ENCODE measurements at places on chromosomes 16 and 17.

- no peak for DNase-seq
Observed at GRCh38 chr17:36610474-36610873, 9.1 kb downstream of the MRM1 start.

GRCh38 chr17:81069135-81069645 is 34.2 kb downstream of the BAIAP2 start:
- DNase-seq = no peak

DNA sequence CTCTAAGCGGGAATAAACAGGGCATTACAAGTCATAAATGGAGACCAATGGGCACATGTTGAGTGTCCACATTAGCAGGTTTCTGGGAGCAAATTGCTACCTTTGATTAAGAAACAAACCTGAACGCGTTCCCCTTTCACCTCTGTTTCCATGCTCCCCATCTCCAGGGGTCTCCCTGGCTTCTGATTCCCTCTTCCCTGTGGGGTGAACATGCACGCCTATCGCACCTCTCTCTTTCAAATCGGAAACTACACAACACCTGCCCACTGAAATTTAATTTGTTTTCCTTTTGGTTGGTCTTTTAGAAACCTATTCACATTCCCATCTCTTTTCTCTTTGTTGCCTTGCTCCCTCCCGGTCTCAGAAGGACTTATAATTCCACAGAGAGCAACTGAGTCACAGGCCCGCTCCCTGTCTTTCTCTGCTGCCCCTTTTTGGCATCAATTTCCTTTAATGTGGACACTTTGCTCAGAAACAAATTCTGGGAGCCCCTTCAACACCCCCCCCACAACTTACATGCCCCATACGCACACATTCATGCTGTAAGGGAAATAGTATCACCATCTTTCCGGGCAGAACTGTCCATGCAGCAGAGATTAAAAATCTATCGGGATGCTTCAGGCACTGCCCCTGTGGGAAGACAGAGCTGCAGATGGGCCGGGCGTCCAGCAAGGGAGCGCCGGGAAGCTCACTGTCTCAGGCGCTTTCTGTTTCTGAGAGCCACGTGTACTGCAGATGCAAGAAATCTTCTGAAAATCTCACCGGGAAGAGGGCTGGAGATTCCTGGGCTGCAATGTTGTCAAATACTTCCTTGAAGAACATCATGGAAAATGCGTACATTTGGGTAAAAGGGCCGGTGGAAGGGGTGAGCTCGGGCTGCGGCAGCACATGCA is 7.2 kb upstream of the FOXF1 start:
- DNase-seq = no peak

DNA sequence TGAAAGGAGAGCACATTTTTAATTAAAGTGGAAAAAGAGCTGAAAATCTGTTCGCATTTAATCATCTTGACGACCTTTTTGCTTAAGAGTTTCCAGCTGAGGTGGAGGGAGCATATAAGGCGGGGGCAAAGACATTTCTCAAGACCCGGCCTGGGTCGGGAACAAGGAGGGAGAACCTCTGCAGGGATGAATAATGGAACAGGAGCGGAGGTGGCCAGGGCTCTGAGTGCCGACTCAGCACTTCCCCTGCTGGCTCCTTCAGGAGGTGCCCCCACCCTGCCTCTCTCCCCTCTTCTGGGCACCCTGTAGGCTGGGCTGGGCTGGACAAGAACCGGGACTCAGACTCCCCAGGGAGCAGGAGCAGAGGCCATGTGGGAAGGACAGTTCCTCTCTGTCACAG is 7.9 kb upstream of the NGFR start:
- no peak for DNase-seq

- no peak for DNase-seq
Observed at GRCh38 chr16:1390239-1390779, 24.2 kb downstream of the UNKL start.

DNA sequence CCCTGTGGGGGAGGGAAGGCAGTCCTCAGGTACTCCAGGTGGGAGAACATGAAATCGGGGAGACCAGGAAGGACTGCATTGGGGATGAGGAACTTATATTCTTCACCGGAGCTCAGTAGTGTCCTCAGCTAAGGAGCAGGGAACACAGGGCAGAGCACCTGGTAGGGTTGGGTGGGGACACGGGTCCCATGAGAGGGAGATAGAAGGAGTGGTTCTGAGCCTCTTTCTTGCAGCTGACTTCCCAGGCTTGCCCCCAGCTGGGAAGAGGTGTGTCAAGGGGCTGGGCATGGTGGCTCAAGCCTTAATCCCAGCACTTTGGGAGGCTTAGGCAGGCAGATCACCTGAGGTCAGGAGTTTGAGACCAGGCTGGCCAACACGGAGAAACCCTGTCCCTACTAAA is 2.1 kb downstream of the FHOD1 start:
- DNase-seq = no peak

GRCh38 chr16:15594711-15595320 is 48.1 kb downstream of the MARF1 start:
- no peak for DNase-seq

GRCh38 chr17:77592106-77592865 is 366.2 kb upstream of the TNRC6C start:
- no peak for DNase-seq

DNA sequence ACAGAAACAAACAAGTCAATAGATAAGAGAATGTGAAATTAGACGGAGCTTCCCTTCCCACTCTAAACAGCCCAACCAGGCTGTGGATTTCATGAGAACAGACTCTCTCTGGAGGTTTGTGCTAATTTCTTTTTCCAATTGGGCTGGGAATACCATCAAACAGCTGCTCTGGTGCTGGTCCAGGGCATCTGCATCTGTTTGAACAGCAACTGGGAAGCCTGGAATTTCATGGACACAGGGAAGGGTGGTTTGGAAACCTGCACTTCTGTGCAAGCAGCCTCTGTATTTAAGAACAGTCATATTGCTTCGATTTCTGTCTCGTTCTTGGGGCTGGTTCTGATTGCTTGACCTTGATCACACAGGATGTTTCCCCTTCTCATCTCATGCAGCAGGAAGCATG is 88.7 kb downstream of the FOXL1 start:
- DNase-seq = peak; percentile 69

DNA sequence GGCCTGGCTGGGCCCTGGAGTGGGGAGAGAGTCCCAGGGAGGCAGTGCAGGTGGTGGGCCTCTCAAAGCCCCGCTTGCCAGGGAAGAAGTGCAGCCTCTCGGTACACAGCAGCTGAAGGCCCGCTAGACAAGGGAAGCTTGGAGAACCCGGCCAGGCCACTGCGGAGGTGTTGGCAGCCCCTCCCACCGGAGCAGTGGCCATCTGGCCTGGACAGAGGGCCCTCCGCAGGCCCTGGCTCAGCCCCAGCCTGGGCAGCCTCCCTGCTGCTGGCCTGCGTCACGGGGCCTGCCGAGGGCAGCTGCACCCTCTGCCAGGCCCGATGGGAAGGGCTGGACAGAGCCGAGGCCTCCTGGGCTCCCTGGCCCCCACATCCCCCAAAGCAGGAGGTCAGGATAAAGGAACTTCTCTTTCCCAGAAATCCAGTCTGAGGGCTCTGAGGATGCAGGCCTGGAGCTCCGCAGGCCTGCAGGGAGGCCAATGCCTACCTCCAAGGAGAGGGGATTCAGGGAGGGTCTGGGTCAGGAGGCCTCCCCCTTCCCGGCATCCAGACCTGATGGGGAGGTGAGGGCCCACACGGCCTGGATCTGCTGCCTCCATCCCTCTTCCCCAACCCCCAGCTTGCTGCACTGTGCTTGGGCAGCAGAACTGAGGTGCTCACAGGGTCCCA is 4.3 kb downstream of the SPPL2C start:
- no peak for DNase-seq

- DNase-seq = peak; percentile 70
Observed at GRCh38 chr17:50564916-50565315, 4.4 kb downstream of the CACNA1G start.

DNA sequence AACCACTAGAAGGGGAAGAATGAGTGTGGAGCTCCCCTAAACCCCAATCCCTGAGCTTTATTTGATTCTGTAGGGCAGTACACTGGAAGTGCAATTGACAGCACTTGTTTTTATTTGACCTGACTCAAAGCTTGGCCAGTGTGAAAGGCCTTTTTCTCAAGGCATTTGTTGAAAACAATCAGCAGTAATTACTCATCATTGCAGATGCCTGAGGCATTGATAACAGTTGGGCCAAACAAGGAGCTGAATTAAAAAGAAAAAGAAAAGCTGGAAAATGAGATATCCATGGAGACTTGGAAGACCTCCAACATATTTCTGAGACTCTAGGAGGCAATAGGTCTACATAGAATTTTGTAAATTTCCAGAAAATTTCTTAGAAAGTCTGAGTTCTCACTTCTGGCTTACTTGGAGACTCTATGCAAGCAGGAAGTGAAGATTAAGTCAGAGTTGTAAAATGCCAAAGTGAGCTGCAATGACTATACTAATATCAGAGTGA is 200.8 kb upstream of the KCNJ16 start:
- DNase-seq = peak; percentile 76

DNA sequence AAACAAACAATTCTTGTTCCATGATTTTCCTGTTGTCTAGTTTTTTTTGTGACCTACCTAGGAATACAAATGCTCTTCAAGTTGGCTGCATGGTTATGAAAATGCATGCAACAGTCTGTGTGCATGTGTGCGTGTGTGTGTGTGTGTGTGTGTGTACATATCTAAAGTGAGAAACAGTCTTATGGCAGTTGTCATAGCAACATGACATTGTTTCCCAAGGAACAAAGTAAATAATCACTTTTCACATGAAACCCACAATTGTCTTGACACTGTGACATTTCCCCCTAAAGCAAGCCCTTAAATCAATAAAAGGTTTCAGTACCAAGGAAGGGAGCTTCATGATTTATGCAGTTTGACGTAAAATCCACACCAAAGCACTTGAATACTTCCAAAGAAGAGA is 758.4 kb downstream of the CDH8 start:
- no peak for DNase-seq

- DNase-seq = no peak
Observed at GRCh38 chr17:66807182-66807581, 27.7 kb upstream of the CACNG5 start.

DNA sequence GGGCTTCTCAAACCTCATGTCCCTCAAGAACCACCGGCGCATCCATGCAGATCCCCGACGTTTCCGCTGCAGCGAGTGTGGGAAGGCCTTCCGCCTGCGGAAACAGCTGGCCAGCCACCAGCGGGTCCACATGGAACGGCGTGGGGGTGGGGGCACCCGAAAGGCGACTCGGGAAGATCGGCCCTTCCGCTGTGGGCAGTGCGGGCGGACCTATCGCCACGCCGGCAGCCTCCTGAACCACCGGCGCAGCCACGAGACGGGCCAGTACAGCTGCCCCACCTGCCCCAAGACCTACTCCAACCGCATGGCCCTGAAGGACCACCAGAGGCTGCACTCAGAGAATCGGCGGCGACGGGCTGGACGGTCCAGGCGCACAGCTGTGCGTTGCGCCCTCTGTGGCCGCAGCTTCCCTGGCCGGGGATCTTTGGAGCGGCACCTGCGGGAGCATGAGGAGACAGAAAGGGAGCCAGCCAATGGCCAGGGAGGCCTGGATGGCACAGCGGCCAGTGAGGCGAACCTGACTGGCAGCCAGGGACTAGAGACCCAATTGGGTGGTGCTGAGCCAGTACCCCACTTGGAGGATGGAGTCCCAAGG is 5.9 kb downstream of the ZNF646 start:
- no peak for DNase-seq

- DNase-seq = no peak
Observed at GRCh38 chr17:76673729-76674128, 30.2 kb upstream of the ST6GALNAC1 start.

DNA sequence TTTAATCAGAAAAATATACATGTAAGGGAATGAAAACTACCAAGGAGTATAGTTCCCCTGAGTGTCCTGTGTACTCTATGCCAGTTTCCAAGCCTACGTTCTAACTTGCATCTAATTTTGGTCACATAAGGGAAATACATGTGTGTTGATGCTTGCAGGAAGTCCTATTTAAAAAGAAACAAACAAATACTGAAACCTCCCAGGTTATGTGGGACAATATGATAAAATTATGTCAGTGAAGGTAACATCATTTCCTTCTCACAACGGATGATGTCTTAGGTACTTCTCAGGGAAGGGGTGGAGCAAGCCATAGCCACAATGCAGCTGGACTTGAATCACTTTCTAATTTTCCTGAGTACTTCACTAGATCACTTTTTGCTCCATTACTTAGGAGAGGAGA is 115.9 kb downstream of the ZFHX3 start:
- DNase-seq = no peak

DNA sequence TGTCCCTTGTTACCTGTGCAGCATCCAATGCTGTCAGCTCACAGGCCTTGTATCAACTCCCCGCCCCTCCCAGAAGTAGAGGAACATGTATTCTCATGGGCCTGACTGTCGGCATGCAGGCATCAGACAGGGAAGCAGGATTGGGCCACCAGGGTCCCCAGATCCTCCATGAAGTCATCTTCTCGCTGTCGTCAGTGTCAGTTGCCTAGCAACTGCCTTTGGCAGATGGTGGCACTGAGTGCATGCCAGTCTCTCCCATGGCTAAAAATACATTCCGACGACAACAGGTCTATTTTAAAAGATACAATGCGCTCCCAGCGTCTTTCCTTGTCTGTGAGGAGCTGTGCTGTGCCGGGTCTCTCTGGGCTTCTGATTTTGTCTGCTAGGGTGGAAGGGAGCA is 36.8 kb upstream of the CES5A start:
- no peak for DNase-seq

DNA sequence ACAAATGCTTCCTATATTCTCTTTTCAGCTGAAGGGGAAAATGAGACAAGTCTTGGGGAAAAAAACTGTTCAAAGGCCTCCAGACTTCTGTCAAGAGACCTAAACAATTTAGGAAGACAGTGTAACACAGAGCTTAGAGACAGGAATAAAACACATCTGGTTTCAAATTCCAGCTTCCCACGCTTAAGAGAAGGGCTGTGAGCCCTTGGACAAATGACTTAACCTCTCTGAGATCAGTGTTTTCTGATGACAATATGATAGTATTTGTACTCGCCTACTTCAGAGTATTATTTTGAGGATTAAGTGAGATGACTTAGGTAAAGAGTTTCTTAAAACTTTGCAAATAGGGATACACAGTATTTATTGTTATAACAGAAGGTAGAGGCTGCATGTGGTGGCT is 29.5 kb downstream of the SMURF2 start:
- no peak for DNase-seq

GRCh38 chr17:28553000-28553505 is 629 bp upstream of the UNC119 start:
- DNase-seq = no peak

- peak; percentile 69 for DNase-seq
Observed at GRCh38 chr16:9033125-9033830, 58.2 kb upstream of the HAPSTR1 start.

GRCh38 chr17:49848019-49848473 is at the start of gene TAC4:
Gene TAC4 (minus strand): TSS chr17:49848069. CDS start chr17:49848017, 52 bp downstream.
- no peak for DNase-seq

- DNase-seq = no peak
Observed at GRCh38 chr17:37138571-37139120, 189.9 kb downstream of the AATF start.

DNA sequence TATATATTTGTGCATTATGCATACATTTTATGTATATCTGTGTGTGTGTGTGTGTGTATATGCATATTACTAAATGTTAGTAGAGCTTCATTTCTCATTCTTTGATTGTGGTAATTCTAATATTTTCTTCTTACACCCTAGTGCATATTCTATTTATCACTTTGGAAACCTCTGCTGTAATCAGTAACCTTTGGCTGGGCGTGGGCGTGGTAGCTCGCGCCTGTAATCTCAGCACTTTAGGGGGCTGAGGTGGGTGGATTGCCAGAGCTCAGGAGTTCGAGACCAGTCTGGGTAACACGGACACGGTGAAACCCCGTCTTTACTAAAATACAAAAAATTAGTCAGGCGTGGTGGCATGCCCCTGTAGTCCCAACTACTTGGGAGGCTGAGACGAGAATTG is 26.9 kb downstream of the CPSF4L start:
- no peak for DNase-seq

Data from LHCN-M2 (cell line).